GM12892 (cell line): ENCODE measurements at places on chromosomes 6 and 20.

DNA sequence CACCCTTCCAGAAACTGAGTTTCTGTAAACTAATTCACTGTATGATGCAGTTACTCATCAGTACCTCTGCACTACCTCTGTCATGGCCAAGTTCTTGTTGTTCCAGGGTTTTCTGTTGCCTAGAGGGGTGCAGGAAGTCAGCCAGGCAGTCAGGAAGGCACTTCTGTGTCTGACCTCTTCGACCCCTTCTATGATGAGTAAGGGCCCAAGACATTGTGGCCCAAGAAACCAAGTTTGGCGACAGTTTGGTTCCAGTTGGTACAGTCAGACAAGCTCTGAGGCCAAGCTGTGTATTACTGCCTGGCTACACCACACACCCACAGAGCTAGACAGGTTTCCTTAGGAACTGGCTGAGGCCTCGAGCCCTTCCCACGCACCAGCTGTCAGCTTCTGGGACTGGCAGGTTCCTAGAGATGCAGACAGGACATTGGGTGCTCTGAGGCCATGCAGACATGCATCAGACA is 41.2 kb downstream of the TRAF3IP2 start:
- no peak for DNase-seq

DNA sequence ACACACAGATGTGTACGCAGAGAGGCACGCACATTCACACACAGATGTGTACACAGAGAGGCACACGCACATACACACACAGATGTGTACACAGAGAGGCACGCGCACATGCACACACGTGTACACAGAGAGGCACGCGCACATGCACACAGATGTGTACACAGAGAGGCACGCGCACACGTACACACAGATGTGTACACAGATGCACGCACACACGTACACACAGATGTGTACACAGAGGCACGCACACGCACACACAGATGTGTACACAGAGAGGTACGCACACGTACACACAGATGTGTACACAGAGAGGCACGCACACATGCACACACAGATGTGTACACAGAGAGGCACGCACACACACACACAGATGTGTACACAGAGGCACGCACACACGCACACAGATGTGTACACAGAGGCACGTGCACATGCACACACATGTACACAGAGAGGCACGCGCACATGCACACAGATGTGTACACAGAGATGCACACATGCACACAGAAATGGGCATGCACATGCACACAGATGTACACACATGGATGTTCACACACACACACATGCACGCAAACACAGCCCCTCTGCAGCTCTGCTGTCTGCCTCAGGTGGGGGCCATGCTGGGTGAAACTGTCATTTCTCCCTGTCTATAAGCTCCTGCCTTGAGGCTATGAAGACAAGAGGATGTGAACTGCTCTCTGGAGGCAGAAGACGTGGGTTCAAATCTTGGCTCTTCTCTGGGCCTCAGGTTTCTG is 14.3 kb upstream of the MYT1 start:
- DNase-seq: no peak

GRCh38 chr6:71012866-71013469 is 56.1 kb upstream of the B3GAT2 start:
- DNase-seq: peak; percentile 14

DNA sequence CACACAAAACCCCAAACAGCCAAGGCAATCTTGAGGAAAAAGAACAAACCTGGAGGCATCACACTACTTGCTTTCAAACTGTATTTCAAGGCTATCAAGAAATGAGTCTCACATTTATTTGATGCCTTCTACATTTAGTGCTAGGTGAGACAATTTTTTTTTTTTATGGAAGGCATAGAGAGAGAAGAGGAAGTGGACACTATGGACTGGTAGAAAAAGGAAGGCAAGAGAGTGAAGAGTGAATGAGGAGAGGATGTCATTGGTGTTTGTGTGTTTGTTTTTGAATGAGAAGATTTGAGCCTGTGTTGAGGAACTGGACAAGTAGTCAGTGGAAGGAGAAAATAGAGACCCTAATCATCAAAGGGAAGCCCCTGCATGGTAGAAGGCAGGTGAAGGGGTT is 182.0 kb upstream of the JAG1 start:
- no peak for DNase-seq

GRCh38 chr6:166112580-166112979 is 55.1 kb downstream of the TBXT start:
- DNase-seq: no peak
